Fibroblast of the aortic adventitia (primary cell): ENCODE measurements at places on chromosomes 12 and 14.

DNA sequence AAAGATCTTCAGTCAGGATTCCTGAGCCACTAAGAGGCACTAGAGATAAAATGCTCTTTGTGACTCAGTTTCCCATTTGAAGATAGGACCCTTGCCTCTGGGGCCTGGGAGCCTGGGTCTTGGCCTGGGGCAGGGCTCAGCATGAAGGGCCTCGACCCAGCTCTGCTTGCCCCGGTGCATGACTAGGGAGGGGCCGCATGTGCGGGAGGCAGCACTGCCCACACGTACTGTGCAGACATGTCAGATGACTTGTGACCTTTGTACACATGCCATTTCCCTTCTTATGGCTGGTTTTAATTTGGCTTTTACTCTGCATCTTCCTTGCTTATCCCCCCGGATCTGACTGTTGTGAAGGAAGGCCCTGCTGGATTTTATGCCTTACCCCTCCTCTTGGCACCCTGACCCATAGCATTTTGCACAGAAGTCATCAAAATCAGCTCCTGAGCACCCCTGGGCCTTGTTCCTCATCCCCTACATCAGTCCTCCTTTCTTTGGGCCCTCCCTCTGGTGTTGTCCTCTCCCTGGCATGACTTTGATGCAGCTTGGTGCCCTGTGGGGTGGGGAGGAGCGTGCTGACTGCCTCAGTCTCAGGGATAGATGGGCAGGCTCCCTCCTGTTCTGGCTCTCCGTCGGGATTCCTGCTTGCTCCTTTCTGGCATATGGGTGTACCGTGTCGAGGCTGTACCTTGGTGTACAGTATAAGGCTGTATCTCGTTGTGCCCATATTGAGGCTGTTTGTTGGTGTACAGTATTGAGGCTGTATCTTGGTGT is 4.4 kb downstream of the CLSTN3 start:
- DNase-seq: no peak

DNA sequence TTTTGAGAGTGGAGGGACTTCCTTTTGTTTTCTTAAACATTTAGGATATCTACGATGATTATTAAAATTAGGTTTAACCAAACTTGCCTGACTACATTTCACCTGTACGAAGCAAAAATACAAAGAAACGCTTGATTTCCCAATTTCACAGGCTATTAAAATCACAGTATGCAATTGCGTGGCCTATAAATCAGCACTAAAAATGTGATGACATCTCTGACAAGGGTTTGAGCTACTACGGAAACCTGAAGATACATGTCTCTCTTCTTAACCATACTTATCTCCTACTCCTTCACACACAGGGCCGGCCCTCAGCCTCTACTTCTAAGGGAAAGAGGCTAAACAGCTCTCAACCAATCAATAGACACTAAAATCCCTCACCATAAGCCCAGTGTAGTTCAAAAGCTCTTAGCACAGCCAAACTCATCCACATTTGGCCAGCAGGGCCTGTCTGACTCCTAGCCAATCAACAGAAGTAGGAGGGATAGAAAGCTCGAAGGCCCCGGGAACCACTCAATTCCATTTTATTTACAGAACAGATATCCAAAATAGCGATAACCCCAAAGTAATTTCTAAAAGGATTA is 137.3 kb downstream of the FOXN3 start:
- no peak for DNase-seq

- DNase-seq: peak; percentile 47
These were observed 32.5 kb downstream of the FBXO34 start for GRCh38 chr14:55303691-55304145.

GRCh38 chr14:76904100-76904739 is 78.0 kb downstream of the LRRC74A start:
- DNase-seq: peak; percentile 96

DNA sequence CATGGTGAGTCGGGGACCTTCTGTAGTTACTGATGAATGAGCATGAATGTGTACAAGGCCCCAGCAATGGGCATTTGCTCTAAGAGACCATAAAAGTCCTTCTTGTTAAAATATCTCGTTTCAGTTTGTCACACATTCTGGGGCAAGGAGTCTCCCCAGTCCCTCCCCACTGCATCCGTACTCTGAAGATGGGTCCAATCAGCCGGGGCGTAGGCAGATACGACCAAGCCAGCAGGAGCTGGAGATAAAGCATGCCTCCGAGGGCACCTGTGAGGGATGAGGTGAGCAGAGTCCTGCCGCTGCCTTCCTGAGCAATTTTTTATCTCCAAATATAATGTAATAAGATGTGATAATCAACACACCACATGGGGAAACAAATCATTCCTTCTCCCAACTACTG is 528.5 kb downstream of the BCL11B start:
- no peak for DNase-seq

GRCh38 chr14:29706700-29707099 is 220.9 kb downstream of the PRKD1 start:
- DNase-seq: no peak

- peak; percentile 89 for DNase-seq
These were observed 11.3 kb downstream of the RARG start for GRCh38 chr12:53220694-53221202.
